ENCODE measurements at places on chromosomes 4 and X.
A peak's percentile ranks its signal among the peaks of the same experiment; 100 is the strongest.

DNA sequence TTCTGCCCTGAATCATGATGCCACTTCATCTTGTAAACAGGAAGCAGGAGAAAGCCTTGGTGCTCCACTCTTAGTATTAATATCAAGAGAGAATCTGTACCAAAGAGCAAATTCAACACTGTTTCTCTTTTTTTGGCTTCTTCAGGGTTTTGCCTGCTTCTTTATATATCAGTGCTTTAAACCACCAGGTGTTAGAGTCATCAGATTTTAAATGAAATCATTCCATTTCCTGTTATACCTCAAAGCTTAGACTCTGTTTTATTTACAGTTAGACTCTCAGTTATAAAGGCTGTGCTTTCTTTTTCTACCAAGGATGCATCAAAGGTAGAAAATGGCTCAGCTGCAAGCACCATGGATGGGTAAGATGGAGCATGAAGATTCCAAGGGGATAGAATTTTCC, 350.9 kb downstream of the CAMK2D start:
- DNase-seq, result no peak

GRCh38 chr4:84878090-84878489, 88.4 kb downstream of the WDFY3 start:
- DNase-seq, result peak; percentile 93

- DNase-seq, result no peak
These were observed 24.2 kb downstream of the FAM156A start for GRCh38 chrX:52933976-52934703.

DNA sequence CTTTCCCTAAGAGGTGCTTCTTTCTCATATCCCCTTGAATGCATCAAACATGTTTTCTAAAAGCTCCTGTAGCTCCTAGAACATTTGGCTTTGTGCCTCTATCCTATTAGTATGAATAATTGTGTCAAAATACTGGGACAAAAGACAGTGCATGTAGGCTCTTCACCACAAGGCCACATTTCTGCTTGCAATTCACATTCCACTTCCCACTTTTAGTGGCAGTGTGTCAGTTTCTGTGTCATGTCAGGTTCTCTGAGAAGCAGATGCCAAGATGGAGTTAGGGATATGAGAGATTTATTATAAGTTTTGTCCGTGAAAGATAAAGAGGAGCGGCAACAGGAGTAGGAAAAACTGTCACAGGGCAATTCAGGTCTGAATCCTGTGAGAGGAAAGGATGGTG, 61.3 kb upstream of the GPRIN3 start:
- no peak for DNase-seq

DNA sequence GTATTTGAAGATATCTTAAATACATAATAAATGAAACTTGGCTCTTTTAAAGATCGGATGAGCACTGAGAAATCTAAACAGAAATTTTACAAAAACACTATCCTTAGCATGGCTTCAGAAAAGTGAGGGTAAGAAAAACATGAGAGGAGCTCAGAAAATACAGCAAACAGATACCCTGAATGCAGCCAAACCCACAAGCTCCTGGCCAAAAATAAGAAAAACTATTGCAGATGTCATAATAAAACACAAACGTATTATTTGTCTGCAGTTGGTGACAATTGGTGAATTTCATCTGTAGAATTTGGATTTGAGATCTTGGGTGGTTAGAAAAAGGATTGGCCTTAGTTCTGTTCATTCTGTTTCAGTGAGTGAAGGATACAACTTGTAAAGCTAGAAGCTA, 603.9 kb downstream of the INPP4B start:
- no peak for DNase-seq

DNA sequence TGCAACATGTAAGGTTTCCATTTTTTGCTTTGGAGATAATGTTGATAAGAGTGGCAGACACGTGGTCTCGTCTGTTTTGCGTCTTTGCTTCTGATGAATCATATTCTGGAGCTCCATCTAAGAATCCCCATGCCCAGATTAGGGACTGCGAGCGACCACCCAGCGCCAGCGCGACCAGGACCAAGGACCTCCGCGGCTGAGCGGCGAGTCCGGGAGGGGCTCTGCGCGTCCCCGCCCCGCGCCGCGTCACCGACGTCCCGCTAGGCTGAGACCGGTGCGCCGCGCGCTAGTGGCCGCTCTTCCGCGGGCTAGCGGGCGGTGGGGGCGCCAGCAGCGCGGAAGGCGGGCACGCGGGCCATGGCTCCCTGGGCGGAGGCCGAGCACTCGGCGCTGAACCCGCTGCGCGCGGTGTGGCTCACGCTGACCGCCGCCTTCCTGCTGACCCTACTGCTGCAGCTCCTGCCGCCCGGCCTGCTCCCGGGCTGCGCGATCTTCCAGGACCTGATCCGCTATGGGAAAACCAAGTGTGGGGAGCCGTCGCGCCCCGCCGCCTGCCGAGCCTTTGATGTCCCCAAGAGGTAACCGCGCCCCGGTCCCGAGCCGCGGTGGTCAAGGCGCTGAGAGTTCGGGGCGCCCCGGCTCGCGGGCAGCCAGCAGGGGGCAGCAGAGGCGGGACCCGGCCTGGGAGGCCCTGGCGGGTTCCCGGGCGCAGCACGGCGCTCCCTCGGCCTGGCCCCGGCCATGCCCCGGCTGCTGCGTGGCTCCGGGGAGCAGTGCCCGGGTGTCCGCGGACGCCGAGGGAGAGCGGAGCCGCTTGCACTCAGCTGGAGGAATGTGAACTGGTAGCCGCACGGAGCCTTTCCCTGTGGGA, at the start of gene SRD5A3:
TSS of gene SRD5A3 (plus strand) at position 263 of the 871 bp plus-strand sequence. CDS start at position 358, 95 bp downstream.
- DNase-seq, result peak; percentile 67

DNA sequence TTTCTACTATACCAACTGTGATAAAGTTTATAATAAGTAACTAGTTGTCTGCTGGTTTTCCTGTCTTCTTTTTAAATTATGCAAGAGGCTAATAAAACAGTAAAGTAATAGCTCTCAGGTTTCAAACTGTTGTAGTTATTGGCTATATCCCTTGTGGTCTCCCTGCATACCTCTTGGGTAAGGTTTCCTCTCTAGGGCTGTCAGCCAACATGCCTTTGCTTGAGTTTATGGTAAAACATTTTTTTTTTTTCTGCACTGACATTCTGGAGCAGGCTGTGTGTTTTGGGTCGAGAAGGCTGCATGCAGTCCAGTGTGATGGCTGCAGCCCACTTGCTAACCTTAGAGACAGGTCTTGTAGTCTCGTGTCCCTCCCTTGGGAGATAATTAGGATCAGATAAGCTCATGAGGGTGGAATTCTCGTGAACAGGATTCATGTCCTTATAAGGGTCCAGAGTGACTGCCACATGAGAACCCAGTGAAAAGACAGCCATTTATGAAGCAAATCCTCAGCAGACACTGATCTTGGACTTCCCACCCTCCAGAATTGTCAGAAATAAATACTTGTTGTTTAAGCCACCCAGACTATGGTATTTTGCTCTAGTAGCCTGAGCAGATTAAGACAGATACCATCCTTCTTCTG, 831.2 kb downstream of the CCSER1 start:
- DNase-seq, result peak; percentile 94

DNA sequence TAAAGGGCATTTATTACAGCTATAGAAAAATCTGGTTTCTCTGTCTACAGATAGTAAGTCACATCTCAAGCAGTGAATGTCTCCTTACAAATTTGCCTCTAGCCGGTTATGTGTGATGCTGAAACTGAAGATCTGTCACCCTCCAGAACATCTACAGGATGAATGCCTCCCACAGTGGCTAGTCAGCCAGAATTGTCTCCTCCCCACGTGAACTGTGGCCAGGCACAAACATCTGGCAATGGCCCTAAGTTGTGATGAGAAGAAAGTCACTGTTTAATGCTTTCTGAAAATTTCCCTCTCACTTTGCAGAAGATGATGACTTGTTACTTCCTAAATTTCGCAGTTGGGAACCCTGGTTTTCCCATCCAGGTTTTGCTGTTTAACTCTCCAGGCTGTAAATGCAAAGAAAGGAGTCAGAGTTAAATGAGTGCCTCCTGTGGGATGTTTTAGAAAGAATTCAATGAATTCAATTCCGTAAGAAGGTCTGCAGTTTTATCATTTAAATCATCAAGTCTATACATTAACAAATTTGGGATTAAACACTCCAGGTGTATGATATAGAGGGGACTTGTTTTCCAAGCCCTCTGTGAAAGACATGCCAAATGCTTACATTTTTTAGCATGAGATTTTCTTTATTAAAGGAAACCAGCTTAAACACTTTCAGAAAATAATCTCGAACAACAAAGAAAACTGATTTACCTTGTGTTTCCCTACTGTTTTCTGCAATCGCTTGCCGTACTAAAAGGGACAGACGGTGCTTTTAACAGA, 55.4 kb upstream of the TLR3 start:
- no peak for DNase-seq

GRCh38 chr4:181301735-181302710, 941.2 kb upstream of the TENM3 start:
- peak; percentile 12 for DNase-seq

DNA sequence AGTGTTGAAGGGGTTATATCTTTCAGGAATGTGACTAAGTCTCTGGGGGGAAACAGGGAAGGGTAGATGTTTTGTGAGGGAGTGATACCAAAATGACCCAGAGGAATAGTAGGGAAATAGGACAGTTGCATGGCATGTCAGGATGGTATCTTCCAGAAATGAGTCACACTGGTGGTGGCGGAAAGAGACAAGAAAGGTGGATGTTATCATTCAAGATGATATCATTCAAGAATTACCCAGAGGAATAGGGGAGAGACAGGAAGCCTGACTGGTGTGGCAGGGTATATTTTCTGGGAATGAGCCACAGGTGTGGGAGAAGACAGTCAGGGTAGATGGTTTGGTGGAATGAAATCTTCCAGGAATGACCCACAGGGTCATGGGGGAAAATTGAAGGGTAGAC, 61.1 kb downstream of the MAOA start:
- no peak for DNase-seq

DNA sequence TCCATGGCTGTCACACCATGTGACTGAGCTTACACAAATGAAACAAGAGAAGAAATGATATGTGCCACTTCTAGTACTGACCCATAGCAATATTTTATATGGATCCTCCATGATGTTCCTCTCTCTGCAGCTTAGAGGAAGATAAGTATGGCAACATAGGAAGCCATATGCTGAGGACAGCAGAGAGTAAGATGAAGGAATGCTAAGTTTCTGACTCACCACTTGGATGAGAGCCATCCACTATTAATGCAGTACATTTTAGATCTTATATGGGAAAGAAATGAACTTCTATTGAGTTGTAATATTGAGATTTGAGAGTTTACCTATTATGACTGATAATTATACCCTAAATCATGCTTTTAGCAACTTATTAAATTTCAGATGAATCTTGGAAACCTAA, 386.9 kb upstream of the MAOA start:
- peak; percentile 6 for DNase-seq

- DNase-seq, result no peak
These were observed 66.5 kb upstream of the LRPAP1 start for GRCh38 chr4:3598695-3599227.

GRCh38 chr4:38315286-38315685, 348.7 kb upstream of the KLF3 start:
- no peak for DNase-seq

DNA sequence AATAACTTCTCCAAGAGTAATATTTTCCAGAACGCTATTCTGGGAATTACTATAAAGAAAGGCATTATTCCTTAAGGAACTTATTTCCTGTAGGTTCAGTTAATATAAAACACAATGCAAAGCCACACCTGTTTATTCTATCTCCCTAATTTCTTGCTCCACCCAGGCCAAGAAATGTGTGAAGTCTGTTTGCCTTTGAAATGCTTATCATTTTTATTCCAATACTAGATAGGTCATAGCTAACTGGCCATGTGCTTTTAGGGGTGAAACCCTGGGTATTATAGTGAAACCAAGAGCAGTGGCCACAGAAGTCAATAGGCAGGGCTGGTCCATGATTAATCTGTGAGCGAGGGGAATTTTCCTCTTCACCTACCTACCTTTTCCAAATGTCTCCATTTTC, 14.8 kb downstream of the CXCL3 start:
- DNase-seq, result no peak

- no peak for DNase-seq
These were observed 22.4 kb upstream of the CPLX1 start for GRCh38 chr4:848307-848691.

- DNase-seq, result no peak
These were observed 60.7 kb downstream of the IL15 start for GRCh38 chr4:141697116-141697515.

GRCh38 chrX:103376118-103376978, at the start of gene BEX3:
BEX3 (plus strand) TSS chrX:103376538; CDS start chrX:103377522, 984 bp downstream.
- no peak for DNase-seq

DNA sequence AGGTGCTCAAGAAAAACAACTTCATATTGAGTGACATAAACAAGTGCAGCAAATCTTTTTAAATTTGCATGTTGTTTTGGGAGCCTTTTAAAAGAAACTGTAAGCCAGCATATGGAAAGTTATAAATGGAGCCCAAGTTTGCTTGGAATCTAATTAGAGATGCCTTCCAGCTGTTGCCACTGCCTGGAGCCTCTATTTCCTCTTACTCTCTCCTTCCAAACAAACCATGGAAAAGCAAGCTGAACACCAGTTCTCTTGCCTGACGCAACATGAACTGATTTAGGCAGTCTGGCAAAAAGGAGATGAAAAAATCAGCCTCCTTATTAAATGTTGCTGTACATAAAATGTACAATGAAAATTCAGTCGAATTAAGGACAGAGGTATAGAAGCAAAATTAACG, 21.5 kb downstream of the ARSJ start:
- no peak for DNase-seq

DNA sequence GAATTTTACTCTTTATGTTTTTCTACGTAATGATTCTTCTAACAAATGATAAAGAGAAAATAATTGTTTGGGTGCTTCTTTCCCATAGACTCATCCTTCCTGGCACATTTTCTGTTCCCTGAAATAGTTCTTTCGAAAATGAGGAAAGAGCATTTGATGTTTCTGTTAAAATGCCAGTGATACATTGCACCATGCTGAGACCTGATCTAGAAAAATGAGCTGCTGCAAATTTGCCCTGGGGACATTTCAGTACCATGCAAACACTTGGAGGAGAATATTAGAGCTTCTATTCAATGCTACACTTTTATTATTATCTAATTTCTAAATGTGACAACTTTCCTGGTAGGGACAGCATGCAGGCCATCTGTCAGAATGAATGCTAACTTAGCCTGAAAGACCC, 83.3 kb downstream of the C4orf33 start:
- no peak for DNase-seq

Measured in iris pigment epithelial cell (primary cell).